ENCODE measurements at places on chromosomes 16 and 17.

- DNase-seq: no peak
Measured at GRCh38 chr16:84524346-84524920, 20.0 kb upstream of the MEAK7 start.

GRCh38 chr17:77160091-77160874, 19.5 kb downstream of the SEC14L1 start:
- no peak for DNase-seq

- DNase-seq: no peak
Measured at GRCh38 chr16:4936991-4937781, at the start of gene PPL. PPL (minus strand) TSS chr16:4937148; CDS start chr16:4937045, 103 bp downstream.

GRCh38 chr16:84618581-84619460, 943 bp upstream of the COTL1 start:
- DNase-seq: no peak

- DNase-seq: no peak
Measured at GRCh38 chr16:17574256-17574655, 103.5 kb upstream of the XYLT1 start.

GRCh38 chr17:19733953-19734526, 14.1 kb downstream of the ALDH3A1 start:
- no peak for DNase-seq

DNA sequence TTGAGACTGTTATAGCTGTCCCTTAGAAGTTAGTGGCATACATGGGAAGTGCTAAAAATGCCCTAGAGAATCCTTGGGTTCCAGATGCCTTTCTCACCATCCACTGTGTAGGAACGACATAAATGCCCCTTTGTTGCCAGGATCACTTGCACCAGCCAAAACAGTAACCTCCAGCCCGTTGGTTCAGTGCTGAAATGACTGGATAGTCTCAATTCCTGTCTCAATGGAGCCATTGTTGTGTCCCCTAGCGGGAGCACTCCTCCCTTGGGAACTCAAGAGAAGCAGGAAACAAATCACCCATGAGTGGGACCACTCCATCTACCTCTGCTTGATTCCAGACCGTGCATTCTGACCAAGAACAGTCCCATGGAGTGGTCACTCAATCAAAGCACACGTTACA, 23.1 kb downstream of the MPHOSPH6 start:
- no peak for DNase-seq

Data from stimulated activated CD4-positive, alpha-beta T cell treated with anti-CD3 and anti-CD28 coated beads, TNF-alpha, amount 100 ng/mL, for 4 hours (primary cell).